ENCODE measurements at places on chromosomes 16 and 17.
A peak's percentile ranks its signal among the peaks of the same experiment; 100 is the strongest.

GRCh38 chr17:73419881-73420280 lies 108.1 kb upstream of the CDC42EP4 start:
- no peak for DNase-seq

GRCh38 chr16:12253731-12254130 lies 277.2 kb downstream of the SNX29 start:
- no peak for DNase-seq

- DNase-seq, result peak; percentile 63
Measured at GRCh38 chr16:50067290-50067853, 1.6 kb downstream of the HEATR3 start.

DNA sequence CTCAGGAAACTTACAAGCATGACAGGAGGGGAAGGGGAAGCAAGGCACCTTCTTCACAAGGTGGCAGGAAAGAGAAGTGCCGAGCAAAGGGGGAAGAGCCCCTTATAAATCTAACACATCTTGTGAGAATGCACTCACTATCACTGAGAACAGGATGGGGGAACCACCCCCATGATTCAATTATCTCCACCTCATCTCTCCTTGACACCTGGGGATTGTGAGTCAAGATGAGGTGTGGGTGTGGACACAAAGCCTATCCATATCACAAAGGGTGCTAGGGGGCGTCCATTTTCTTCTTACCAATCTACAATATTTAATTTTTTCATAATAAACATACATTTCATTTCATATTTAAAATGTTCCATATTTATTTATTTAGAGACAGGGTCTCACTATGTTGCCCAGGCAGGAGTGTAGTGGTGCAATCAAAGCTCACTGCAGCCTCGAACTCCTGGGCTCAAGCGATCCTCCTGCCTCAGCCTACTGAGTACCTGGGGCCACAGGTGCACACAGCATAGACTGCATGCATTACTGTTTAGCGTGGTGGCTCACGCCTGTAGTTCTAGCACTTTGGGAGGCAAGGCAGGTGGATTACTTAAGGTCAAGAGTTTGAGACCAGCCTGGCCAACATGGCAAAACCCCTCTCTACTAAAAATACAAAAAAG lies 26.5 kb upstream of the FAAP100 start:
- DNase-seq, result no peak

DNA sequence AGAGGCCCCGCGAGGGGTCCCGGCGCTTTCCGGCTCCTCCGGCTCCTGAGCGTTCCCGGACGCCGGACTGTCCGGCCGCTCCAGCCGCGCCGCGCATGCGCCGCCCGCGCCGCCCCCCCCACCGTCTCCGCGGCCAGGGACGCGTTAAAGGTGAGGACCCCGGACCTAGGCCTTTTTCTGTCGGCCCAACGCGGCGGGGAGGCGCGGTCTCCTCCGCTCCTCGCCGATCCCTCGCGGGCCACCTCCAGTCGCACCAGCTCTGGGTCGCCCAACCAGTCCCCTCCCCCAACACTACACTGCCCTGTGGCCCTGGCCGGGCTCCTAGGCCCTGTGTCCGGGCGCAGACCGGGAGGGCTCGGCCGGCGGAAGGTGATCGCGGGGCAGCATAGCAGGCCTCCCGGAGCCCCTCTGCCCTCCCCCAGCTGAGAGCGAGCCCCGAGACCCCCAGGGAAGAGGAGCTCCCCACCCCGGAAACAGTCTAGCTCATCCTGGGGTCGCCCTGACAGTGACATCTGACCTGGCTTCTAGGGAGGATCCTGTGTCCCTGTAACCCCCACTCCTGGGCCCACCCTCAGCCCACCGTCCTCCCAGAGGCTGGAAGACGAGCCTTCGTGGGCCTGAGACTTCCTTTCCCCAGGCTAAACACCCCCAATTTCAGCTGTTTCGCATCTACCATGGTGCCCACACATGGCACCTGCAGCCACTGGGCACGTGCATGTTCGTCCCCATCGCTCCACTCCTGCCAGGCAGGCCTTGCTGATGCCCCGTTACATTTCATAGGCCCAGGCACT lies 14.7 kb upstream of the BCAR1 start:
- DNase-seq, result no peak

DNA sequence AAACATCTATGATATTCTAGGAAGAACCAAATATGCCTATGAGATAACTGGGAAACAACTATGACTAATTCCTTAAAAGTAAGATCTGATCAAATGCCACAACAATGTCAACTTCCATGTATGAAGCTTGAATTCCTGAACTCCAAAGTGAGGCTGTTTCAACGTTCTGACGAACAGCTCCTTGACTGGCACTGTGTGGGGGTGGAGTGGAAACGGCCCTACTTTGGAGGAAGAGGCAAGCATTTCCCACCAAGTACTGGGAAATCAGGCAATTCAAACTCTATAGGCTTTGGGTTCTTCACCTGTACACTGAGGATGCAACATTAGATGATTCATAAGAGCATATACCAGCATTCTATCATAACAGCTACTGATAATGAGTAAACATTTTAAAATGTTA lies 187.2 kb downstream of the CDK5R1 start:
- no peak for DNase-seq

DNA sequence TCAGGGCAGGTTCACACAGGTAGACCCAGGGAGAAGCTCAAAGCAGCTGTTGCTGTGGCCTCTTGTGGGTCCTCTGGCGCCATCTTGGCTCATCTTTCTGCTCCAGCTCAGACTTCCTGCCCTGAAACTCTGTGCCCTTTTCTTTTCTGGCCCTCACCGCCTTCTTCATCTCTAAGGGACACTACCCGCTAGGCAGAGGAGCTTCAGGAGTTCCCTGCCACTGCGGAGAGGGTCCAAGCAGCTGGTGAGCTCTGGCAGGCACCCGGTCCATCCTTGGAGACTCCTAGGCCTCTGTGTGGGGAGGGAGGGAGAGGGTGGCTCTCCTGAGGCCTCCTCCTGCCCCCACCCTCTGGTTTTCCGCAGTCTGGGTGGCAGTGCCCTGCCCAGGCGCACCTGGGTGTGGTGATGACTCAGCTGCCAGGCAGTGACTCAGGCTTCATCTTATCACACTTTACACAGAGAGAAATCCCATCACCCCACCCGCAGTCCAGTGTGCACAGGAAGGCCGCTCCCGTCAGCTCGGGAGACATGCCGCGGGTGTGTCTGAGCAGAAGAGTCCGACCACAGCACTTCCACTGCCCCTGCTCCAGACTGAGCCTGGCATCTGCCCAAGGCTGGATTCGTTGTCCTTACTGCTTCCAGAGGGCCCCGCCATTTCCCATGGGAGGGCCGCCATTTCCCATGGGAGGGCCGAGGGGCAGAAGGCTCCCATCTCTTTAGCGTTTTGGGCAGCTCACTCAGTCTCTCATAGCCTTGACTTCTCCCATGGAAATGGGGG lies 7.3 kb downstream of the NT5C start:
- no peak for DNase-seq

DNA sequence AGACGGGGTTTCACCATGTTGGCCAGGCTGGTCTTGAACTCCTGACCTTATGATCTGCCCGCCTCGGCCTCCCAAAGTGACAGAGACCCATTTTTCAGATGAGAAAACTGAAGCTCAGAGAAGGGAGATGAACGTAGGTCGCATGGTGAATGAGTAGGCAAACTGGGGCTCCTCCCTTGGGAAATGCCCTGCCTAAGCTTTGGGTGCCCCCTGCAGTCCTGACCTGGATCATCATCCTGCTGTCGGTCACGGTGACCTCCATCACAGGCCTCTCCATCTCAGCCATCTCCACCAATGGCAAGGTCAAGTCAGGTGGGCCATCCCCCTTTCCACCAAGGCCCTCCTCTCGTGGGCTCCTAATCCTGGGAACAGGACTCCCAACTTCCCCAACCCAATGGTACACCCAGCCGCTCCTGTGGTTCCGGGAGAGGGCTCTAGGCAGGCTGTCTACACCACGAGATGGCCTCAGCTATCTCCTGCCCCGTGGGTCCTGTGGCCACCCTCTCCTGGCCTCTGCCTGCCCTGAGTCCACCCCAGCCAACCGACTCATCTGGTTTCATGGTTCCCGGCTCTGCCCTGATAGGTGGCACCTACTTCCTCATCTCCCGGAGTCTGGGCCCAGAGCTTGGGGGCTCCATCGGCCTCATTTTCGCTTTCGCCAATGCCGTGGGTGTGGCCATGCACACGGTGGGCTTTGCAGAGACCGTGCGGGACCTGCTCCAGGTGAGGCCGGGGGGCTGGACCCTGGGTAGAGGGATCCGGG lies 4.7 kb downstream of the SLC12A3 start:
- DNase-seq, result peak; percentile 39

DNA sequence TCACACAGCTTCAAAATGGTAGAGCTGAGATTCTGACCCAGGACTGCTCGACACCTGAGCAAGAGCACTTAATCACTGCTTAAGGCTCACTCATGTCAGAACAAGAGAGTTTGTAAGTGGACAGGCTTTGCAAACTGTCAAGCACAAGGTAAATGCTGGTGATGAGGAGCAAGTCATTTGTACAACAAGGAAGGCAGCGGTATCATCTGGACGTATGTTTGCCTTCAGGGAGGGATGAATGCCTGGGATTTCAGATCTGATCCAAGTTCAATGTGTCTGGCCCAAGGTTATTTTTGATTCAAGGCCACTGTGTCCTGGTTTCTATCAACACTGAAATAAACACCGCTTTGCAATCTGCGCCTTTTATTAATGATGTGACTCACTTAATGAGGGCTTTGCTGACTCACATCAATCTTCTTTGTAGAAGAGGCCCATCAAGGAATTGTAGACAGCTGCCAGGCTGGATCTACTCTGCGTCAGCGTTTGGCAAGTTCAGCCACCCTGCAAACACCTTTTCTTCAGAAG lies 174.4 kb upstream of the HS3ST3A1 start:
- DNase-seq, result no peak

GRCh38 chr17:924711-925475 lies 54.7 kb downstream of the NXN start:
- DNase-seq, result no peak

- DNase-seq, result no peak
Measured at GRCh38 chr16:83606486-83607030, 201.2 kb upstream of the HSBP1 start.

Data from DND-41 (cell line).